A549 treated with Mapracorat at 1 μM for 4 hours (cell line): ENCODE measurements at places on chromosomes 2 and 18. TPM values are rescaled to one million over a fixed set of nuclear protein-coding genes. Genes with fewer than 3 reads are reported as not detected.

CCDC178 gene
- not detected in 5 replicates for total RNA-seq

BCL11A gene
- 0.02 to 0.52 TPM (median 0.05 TPM) in 5 replicates for total RNA-seq

MZT2B gene
- total RNA-seq: 245 to 472 TPM (median 439 TPM) in 5 replicates

TCF23 gene
- total RNA-seq: not detected in 5 replicates

ACADL gene
- 0.06 to 0.19 TPM (median 0.13 TPM) in 4 of 5 replicates, not detected in the other for total RNA-seq

TEKT4 gene
- total RNA-seq: not detected in 5 replicates
